ENCODE measurements at places on chromosomes 2 and 18.

DNA sequence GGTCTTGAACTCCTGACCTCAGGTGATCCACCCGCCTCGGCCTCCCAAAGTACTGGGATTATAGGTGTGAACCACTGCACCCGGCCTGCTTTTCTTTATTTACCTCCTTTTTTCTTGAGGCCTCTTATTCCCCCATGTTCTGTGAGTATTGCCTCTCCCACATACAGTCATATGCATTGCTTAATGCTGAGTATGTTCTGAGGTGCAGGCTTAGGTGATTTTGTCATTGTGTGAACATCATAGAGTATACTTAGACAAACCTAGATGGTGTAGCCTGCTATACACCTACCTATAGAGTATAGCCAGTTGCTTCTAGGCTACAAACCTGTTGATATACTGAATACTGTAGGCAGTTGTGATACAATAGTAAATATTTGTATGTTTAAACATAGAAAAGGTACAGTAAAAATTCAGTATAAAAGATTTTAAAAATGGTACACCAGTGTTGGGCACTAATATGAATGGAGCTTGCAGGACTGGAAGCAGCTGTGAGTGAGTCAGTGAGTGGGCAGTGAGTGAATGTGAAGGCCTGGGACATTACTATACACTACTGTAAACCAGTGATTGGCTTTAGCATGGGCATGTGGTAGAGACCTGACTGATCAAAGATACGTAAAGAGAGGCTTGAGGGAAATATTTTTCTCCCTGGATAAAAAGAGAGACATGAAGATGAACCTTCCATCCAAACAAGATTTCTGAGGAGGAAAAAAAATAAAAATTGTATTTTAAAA is 17.6 kb downstream of the SLC39A10 start:
- DNase-seq, result no peak

GRCh38 chr2:1656961-1657841 is 87.1 kb downstream of the PXDN start:
- DNase-seq, result no peak

DNA sequence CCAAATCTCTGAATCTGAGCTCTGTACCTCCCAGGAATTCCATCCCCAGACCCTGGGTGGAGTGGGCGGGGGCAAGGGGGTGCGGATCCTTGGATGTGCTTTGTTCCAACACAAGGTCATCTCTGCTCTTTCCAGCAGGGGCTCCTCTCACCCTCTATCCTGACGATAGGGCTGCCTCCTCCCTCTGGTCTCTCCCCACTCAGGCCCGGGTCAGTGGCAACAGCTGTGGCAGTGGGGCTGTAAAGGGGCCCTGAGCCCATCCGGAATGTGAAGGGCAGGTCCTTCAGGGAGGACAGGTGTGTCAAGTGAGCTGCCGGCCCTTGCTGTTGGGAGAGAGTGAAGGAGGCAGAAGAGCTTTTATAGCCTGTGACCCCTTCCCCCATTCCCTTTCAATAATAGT is 167.8 kb downstream of the CELF4 start:
- DNase-seq, result no peak

- DNase-seq, result no peak
These were observed 74.3 kb downstream of the BIN1 start for GRCh38 chr2:127032621-127033020.

DNA sequence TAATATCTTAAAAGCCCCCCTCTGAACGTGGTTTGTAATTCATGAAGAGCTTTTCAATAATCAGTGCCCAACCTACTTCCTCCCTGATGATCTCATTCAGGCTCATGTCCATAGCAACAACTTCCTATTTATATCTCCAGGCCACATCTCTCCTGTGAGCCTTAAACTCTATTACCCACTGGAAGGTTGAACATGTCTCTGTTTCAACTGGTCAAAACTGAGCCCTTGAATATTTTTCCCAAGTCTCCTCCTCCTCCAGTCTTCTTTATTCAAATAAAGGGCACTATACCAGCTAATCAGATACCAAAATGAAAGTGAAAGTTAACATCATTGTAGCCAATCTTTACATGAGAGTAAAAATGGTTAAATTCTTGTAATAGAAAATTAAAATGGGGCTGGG is 63.7 kb upstream of the ITGA4 start:
- no peak for DNase-seq

GRCh38 chr2:129087133-129087813 is 768.6 kb upstream of the HS6ST1 start:
- DNase-seq, result no peak

GRCh38 chr2:81436256-81436655 is 1131.7 kb upstream of the LRRTM1 start:
- DNase-seq, result no peak

GRCh38 chr2:241489088-241489487 is 19.3 kb downstream of the STK25 start:
- DNase-seq, result no peak

- DNase-seq, result no peak
These were observed 66.6 kb upstream of the HDAC4 start for GRCh38 chr2:239467281-239467955.

- no peak for DNase-seq
These were observed 85.0 kb downstream of the MYCN start for GRCh38 chr2:16025211-16025875.

DNA sequence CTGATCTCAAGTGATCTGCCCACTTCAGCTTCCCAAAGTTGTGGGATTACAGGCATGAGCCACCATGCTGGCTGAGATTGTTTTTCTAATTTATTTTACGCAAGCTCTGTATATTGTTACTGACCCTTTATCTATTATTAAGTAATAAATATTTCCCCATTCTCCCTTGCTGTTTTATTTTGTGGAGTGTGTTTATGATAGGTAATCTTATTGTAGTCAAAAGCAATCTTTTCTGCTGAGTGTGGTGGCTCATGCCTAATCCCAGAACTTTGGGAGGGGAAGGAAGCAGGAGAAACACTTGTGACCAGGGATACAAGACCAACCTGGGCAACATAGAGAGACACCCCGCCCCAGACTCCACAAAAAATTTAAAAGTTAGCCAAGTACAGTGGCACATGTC is 55.2 kb upstream of the RTN4 start:
- no peak for DNase-seq

DNA sequence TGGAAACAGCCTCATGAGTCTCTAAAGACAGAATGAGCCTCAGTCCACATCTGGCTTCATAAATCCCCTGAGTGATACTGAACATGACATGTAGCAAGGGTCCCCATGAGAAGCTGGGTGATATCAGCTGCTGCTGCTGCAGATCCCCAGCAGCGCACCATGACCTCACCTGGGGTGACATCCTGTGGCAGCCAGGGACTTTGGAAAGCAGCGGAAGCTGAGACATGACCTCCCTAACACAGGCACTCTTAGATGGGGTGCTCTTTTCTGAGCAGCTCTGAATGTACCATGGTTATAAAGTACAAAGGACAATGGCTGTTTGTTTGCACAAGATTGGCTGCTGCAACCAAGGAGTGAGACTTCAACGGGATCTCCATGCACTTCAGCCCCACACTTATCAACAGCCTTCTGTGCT is 74.7 kb upstream of the TMEM200C start:
- DNase-seq, result no peak

DNA sequence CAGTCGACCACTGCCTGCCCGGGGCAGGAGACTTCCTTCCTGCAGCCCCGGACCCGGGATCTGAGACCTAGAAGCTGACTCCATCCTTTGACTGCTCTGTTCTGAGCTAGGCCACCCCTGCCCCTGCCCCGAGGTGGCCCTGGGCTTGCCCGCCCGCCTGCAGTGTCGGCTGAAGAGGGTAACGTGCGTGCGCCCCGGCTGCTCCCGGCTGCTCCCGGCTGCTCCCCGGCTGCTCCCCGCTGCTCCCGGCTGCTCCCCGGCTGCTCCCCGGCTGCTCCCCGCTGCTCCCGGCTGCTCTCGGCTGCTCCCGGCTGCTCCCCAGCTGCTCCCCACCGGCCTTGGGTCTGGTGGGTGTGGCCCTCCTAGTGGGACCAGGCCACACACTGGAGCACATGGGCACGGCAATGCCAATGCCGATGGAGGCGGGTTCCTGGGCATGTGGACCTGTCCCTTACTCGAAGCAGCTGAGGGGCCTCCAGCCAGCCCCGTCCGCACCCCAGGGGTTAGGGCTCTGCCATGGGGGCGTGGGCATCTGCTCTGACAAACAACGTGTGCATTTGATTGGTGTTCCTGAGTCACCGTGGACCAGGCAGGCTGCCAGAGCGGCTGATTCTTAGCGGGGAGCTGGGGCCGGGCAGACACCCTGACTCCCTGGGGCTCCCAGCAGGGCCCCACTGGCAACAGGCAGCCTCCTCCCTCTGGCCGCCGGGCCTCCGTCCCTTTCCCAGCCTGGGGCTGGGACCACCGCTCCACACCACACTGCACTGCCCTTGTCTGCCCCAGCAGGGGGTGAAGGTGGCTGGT is 2.0 kb upstream of the GAL3ST2 start:
- DNase-seq, result no peak

GRCh38 chr2:71530211-71530610 is 76.8 kb downstream of the DYSF start:
- no peak for DNase-seq

- no peak for DNase-seq
These were observed 147.0 kb upstream of the KLHL14 start for GRCh38 chr18:32919799-32920198.

GRCh38 chr18:28736951-28737350 is 560.0 kb upstream of the CDH2 start:
- no peak for DNase-seq

GRCh38 chr2:27710640-27711430 is 47.1 kb downstream of the SLC4A1AP start:
- no peak for DNase-seq

- DNase-seq, result no peak
These were observed 3.5 kb downstream of the CRIM1 start for GRCh38 chr2:36359067-36359466.

GRCh38 chr2:67208887-67209500 is 188.1 kb upstream of the ETAA1 start:
- DNase-seq, result no peak

Data from NCI-H187 (cell line).